SK-N-SH (cell line): ENCODE measurements at places on chromosomes 3 and 15.

DNA sequence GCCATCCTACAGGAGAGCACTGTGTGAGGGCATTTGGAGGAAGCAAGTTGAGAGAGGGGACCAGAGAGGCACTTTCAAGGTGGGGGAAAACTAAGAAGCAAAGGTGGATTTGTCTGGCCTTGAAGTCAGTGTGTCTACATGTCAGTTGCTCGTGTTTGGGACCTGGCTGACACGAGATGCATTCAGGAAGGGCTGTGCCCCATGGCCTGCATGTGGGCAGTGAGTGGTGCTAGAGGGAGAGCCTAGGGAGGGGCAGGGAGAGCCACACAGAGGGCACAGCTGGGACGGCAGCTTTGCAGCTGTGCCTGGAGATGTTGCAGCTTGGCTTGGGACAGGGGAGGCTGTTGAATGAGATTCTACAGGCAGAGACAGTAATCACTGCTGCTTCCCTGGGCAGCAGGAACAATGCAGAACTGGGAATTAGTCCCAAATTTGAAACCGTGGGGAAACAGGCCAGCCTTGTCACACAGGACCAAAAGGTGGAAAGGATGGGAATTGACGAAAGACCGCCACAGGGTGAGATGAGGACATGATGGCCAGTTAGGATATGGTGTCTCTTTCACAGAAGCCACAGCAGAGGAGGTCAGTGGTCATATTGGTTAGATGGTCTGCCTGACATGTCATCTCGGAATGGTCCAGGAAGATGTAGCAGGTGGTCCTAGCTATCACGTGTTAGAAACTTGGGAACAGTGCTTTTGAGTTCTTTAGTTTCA is 10.0 kb downstream of the SEC61A1 start:
- H3K27me3 ChIP-seq, result no peaks in the 10 kb centered on the region
- no peak for DNase-seq
- H3K27ac ChIP-seq, result peak overlapping the region; percentile 90
- no peak overlapping the region for H3K4me3 ChIP-seq

DNA sequence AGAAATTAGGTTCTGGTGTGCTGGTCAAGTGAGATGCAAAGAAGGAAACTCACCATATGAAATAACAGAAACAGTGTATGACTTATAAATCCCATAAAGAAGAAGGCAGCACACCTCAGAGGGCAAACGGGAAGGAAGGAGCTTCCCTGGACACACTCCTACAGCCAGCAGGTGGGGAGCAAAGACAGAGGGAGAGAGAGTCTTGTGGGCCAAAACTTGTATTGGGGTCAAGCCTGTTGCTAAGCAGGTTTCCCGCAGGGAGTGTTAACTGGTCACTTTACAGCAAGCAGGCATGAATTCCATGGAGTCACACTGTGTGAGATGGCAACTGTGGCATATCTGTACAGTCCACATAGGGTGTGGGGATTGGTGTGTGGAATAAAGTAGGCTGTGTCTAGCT is 222.9 kb upstream of the NDN start:
- no peak overlapping the region for H3K27ac ChIP-seq
- H3K4me3 ChIP-seq, result no peak overlapping the region
- no peaks in the 10 kb centered on the region for H3K4me1 ChIP-seq
- no peaks in the 10 kb centered on the region for H3K27me3 ChIP-seq

- H3K36me3 ChIP-seq, result no peaks in the 10 kb centered on the region
- no peak overlapping the region for H3K4me3 ChIP-seq
- no peaks in the 10 kb centered on the region for H3K27me3 ChIP-seq
Observed at GRCh38 chr3:154758109-154758868, 321.8 kb upstream of the MME start.

- no peak overlapping the region for H3K4me3 ChIP-seq
- H3K4me1 ChIP-seq, result peaks cover 10% of the 10 kb centered on the region
- no peak overlapping the region for H3K27ac ChIP-seq
- H3K27me3 ChIP-seq, result no peaks in the 10 kb centered on the region
- no peak for DNase-seq
Observed at GRCh38 chr15:98923171-98923570, 84.4 kb downstream of the PGPEP1L start.

DNA sequence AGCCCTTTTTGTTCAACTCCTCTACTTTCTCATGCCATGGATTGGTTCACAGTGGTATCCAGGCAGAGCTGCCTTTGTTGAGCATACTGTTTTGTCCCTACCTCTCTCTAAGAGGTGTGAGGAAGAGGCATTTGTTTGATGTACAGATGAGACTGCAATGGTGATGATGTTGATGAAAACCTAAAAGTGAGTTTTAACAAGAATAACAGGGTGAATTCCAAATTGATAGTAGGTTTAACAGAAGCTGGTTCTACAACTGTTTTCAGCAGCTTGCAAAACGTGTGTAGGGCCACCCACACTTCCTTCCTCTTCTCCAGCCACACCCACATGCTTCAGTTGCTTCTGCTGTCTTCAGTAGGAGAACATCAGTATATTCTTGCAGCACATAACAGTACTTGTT is 10.2 kb downstream of the SNRK start:
- no peak overlapping the region for H3K4me3 ChIP-seq
- no peaks in the 10 kb centered on the region for H3K27me3 ChIP-seq
- no peaks in the 10 kb centered on the region; the same call in none of the 2 replicates for H3K4me1 ChIP-seq
- H3K36me3 ChIP-seq, result no peaks in the 10 kb centered on the region; the same call in 1 of the 2 replicates
- H3K27ac ChIP-seq, result no peak overlapping the region

DNA sequence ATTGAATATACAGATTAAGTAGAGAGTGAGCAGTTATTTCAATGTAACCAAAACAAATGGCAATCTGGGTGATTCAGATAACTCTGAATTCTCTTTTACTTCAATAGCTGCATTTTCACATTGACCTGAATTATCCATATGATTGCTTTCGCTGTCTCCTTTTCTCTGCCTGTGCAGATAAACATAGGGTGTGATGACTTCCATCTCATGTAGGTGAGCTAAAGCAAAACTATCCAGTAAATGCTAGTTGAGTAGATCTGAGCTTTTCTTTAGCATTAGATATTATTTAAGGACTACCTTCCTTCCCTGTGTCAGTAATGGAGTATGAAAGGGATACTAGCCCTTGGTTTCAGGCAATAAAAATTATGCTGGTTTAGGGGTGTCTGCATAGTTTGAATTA is 288.6 kb downstream of the OXSM start:
- no peak overlapping the region for H3K27ac ChIP-seq
- DNase-seq, result peak; percentile 1
- no peak overlapping the region for H3K4me3 ChIP-seq
- no peaks in the 10 kb centered on the region for H3K27me3 ChIP-seq
- no peaks in the 10 kb centered on the region for H3K36me3 ChIP-seq

DNA sequence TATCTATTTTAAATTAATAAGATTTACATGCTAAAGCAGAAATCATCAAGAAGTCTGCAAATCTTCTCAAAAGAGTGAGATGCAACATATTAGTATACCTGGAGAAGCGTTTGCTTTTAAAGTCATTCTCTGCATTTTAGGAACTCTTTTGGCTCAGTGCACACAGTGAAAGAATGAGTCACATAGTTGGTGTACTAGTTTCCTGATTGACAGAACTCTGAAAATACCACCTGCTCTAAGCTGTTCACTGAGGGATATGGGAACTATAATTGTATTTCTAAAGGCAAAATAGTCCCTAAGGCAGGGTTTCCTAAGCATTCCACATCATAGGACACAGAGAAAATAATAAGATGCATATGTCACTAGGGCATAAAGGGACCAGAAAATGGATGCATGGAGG is 838.5 kb downstream of the DIPK2A start:
- no peak overlapping the region for H3K27ac ChIP-seq
- no peaks in the 10 kb centered on the region for H3K27me3 ChIP-seq
- no peaks in the 10 kb centered on the region for H3K4me1 ChIP-seq
- no peak overlapping the region for H3K4me3 ChIP-seq
- no peak for DNase-seq

- no peaks in the 10 kb centered on the region for H3K36me3 ChIP-seq
- no peak overlapping the region for H3K27ac ChIP-seq
- no peak for DNase-seq
- no peaks in the 10 kb centered on the region for H3K4me1 ChIP-seq
Observed at GRCh38 chr3:192897005-192897404, 20.7 kb downstream of the MB21D2 start.

DNA sequence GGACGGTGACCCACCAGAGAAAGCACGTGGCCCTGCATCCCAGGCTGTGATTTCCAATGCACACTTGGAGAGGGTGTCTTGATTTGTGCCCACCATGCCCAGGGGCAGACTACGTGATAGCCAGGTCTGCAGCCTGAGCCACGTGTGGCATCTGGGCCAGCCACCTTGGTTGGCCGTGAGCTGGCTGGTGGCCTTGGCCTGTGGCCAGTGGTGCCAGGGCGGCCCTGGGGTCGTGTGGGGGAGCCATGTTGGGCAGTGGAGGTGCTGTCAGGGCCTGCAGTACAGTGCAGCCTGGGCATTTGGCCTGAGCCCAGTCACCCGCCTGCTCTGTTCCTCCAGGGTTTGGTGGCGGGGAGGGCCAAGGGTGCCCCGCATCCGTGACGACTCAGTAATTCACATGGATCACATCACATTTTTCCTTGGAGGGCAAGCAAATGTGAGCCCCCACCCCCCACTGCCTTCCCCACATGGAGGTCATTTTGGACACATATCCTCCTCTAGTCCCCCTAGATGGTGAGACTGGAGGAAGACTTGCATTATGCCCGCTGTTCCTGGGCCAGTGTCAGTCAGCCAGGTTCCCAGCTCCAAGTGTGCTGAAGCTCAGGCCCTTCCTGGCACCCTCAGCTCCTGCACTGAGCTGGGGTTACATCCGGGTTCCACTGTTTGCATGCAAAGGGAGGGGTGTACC is 201.4 kb downstream of the UBE3A start:
- H3K27me3 ChIP-seq, result no peaks in the 10 kb centered on the region
- no peak overlapping the region for H3K27ac ChIP-seq
- no peak for DNase-seq
- H3K4me1 ChIP-seq, result no peaks in the 10 kb centered on the region
- no peak overlapping the region for H3K4me3 ChIP-seq
- no peaks in the 10 kb centered on the region for H3K36me3 ChIP-seq

DNA sequence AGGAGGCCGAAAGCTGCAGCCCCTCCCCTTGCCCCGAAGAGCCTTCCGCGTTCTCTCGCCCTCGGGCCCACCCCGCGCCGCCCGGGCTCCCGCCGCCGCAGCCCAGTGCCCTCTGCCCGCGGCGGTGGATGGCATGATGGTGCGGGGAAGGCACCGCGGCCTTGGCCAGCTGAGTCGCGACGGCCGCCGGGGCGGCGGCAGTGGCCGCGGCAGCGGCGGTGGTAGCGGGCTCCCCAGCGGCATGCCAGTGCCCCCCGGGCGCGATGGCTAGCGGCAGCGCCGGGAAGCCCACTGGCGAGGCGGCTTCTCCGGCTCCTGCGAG is 1.2 kb downstream of the TLNRD1 start:
- DNase-seq, result peak; percentile 75
- no peaks in the 10 kb centered on the region for H3K27me3 ChIP-seq
- peak overlapping the region; percentile 45; the same call in 1 of the 2 replicates for H3K27ac ChIP-seq
- peak overlapping the region; percentile 89 for H3K4me3 ChIP-seq
- H3K4me1 ChIP-seq, result peaks cover 11% of the 10 kb centered on the region; the same call in 1 of the 2 replicates

DNA sequence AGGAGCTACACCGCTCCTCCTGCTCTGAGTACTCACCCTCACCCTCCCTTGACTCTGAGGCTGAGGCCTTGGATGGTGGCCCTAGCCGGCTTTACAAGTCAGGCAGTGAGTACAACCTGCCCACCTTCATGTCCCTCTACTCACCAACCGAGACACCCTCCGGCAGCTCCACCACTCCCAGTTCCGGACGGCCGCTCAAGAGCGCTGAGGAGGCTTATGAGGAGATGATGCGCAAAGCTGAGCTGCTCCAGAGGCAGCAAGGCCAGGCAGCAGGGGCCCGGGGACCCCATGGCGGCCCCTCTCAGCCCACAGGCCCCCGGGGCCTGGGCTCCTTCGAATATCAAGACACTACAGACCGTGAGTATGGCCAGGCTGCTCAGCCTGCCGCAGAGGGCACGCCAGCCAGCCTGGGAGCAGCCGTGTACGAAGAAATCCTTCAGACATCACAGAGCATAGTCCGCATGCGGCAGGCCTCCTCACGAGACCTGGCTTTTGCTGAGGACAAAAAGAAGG is 21.2 kb upstream of the APEH start:
- DNase-seq, result no peak
- no peak overlapping the region for H3K4me3 ChIP-seq
- no peaks in the 10 kb centered on the region for H3K36me3 ChIP-seq
- H3K27me3 ChIP-seq, result no peaks in the 10 kb centered on the region
- H3K4me1 ChIP-seq, result peaks cover 8% of the 10 kb centered on the region; the same call in 1 of the 2 replicates

DNA sequence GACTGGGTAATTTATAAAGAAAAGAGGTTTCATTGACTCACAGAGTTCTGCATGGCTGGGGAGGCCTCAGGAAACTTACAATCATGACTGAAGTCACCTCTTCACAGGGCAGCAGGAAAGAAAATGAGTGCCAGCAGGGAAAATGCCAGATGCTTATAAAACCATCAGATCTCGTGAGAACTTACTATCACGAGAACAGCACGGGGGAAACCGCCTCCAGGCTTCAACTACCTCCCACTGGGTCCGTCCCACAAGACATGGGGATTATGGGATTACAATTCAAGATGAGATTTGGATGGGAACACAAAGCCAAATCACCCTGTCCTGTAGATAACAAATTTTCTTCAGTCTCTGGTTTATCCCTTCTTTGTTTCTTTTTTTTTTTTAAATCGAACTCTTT is 31.0 kb upstream of the AVEN start:
- DNase-seq, result no peak
- no peaks in the 10 kb centered on the region for H3K27me3 ChIP-seq
- no peak overlapping the region for H3K27ac ChIP-seq
- no peak overlapping the region for H3K4me3 ChIP-seq

DNA sequence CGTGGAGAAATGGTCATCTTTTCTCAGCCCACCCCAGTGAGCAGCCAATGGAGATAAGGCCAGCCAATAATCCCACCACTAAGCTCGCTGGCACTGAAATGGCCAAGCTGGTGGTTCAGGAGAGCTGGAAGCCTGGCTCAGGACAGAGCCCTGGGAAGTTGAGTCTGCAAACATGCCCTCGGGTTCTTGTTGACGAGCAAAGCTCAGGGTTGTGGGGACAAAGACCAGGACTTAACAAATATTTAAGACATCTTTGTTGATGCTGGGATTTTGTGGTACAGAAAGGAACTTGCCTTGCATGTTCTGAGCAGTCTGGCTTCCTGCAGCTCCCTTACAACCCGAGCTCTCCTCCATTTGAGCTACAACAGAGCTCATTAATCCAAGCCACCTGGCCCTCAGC is 4.4 kb downstream of the FAH start:
- H3K4me1 ChIP-seq, result peaks cover 14% of the 10 kb centered on the region; the same call in 1 of the 2 replicates
- peaks cover 4% of the 10 kb centered on the region for H3K36me3 ChIP-seq
- DNase-seq, result no peak

GRCh38 chr15:68578175-68578979 is 416 bp upstream of the CORO2B start:
- peak; percentile 81 for DNase-seq
- H3K4me3 ChIP-seq, result peak overlapping the region; percentile 78
- no peaks in the 10 kb centered on the region for H3K36me3 ChIP-seq
- no peak overlapping the region for H3K27ac ChIP-seq
- H3K27me3 ChIP-seq, result no peaks in the 10 kb centered on the region

GRCh38 chr15:67109141-67110034 is 44.0 kb downstream of the SMAD3 start:
- H3K27ac ChIP-seq, result peak overlapping the region; percentile 98
- H3K36me3 ChIP-seq, result peaks cover 14% of the 10 kb centered on the region
- peaks cover 27% of the 10 kb centered on the region for H3K4me1 ChIP-seq
- no peak overlapping the region for H3K4me3 ChIP-seq
- DNase-seq, result no peak

- H3K27me3 ChIP-seq, result no peaks in the 10 kb centered on the region
- H3K4me3 ChIP-seq, result no peak overlapping the region
- no peak overlapping the region for H3K27ac ChIP-seq
- H3K4me1 ChIP-seq, result no peaks in the 10 kb centered on the region
Observed at GRCh38 chr3:5264896-5265770, 77.6 kb downstream of the EDEM1 start.
